Activated CD8-positive, alpha-beta memory T cell treated with anti-CD3 and anti-CD28 coated beads for 1 hour (primary cell): ENCODE measurements at places on chromosomes 1 and 21.

- DNase-seq: no peak
These were observed 138.2 kb downstream of the NFIA start for GRCh38 chr1:61220536-61220935.

- no peak for DNase-seq
These were observed 13.9 kb upstream of the IL6R start for GRCh38 chr1:154391086-154391770.

GRCh38 chr1:167714098-167714438 lies 7.7 kb upstream of the MPZL1 start:
- DNase-seq: no peak

- no peak for DNase-seq
These were observed 50.5 kb upstream of the PPP2R5A start for GRCh38 chr1:212234431-212235395.

GRCh38 chr1:204894031-204894430 lies 23.4 kb downstream of the NFASC start:
- no peak for DNase-seq

DNA sequence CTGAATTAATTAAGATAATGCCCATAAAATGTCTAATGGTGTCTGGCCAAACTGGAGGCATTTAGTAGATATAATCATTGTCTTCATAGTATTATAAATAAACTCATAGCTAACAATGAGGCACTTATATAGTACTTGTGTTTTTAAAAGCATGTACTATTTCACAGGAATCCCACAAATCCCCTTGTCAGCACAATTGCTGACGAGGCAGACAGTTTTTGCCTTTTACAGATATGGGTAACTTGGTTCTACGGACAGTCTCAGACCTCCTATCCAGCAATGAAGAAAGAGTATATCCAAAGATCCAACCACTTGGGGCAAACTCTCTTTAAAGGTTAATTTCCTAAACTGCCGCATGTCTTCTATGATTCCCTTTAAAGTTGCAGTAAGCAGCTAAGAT lies 73.7 kb downstream of the ATP1B1 start:
- DNase-seq: no peak

DNA sequence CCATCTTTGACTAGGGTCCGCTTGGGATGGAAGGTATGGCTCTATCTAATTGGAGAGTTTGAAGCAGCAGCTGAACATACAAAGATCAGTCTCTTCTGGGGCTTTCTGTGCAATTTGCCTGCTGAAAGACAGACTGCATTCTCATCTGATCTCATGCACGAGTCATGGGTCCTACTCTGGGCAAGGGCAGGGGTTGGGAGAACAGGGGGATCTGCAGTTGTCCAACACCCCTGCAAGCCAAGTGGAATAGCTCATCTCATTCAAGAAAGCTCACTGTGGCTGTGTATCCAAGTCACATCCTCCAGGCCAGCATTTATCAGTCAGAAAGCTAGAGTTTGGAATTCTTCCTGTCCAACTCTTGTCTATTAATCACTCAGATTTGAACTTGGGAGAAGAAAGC lies 177.2 kb upstream of the C8B start:
- DNase-seq: no peak

DNA sequence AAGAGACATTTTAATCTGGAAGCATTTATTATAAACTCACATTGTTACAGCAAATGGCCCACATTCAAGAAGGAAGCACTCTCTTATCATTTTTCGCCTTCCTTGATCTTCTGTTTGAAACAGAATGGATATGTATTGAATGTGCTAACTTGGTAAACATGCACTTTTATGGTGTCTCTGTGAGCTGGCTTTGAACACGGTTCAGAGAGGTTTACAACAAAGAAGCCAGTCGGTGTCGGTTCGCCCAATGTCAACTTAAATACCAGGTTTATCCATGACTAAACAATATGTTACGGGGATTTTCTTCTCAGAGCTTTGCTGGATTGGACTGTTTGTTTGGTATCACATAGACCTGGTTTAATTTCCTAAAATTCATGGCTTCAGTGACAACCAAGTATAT lies 226.4 kb downstream of the TGFB2 start:
- no peak for DNase-seq

- DNase-seq: no peak
These were observed 4.3 kb downstream of the IGSF9 start for GRCh38 chr1:159941141-159941540.

DNA sequence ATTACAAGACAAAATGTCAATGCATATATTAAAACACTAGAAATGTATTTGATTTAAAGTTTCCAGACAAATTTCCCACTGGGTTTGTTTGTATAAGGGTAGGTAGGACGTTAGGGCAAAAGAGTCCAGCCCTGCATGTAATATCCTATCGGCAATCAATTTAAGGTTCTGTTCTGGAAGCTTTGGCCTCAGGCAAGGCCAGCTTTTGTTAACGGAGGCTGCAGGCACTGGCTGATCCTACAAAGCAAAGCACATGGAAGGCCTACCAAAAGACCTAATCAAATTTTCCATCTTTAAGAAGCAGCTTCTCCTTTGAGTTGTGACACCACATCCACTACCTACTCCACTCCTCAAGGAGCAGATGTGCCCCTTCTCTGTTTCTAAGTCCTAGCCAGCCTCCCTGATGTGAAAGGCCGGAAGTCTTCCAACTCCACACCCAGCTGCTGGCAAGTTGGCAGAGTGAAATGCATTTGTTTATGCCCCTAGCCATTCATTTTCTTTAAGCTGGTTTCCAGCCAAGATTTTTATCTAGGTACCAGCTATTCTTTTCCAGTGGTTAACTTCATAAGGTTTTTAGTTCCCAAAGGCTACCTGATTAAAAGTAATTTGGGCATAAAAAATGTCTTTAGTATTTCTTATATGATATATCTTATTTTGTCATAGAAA lies 452.6 kb downstream of the PTBP2 start:
- no peak for DNase-seq

DNA sequence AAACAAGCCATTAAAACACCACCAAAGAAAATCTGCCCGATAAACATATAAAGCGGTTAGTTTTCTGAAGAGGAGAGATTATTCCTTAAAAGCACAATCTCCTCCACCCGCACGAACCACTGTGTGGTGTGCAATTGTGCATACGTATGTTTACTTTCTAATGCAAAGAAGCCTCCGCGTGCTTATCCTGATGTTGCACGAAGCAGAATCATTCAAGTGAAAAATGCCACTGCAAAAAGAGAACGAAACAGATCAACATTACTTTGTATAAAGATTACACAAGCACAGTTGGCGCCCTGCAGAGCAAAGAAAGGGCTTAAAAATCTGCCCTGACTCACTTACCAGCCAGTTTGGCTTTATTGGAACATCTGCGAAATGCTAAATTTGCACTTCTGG lies 166.8 kb downstream of the ZNF281 start:
- no peak for DNase-seq

GRCh38 chr1:228142701-228143136 lies 2.6 kb downstream of the GUK1 start:
- DNase-seq: no peak

DNA sequence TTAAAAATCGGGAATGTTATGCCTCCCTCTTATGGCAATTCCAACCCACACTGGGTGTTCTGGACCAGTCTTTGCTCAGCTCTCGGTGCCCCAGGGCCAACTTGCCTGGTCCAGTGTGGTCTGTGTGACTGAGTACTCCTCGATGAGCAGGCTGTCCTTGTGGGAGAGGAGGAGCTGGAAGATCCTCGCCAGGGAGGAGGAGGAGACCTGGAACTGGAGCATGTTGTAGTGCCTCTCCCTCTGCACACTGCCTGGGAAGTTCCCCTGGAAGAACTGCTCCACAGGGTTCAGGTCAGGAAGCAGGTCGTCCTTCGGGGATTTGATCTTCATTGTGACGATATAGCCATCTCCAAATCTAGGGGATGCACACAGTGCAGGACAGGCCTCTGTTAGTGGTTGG lies 88.5 kb upstream of the GCLM start:
- DNase-seq: no peak

DNA sequence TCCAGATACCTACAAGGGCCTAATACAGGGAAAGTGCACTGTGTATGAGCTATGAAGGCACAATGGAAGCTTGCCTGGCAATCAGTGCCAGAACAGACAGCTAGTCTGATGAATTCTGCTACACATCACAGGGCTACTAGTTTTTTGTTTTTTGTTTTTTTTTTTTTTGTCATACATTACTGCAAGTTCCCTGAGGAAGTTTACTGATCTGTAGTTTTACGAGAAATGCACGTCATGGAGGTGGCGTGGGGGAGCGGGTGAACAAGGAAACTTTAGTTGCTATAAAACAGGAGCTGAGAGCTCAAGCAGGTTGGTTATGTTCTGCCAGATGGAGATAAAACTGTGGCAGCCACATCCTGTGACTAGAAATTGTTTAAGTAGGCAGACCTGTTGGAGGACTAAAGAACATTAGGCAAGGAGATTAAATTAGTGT lies 17.7 kb downstream of the PTPRC start:
- DNase-seq: peak; percentile 65

GRCh38 chr1:109161858-109162606 lies 48.1 kb downstream of the ELAPOR1 start:
- DNase-seq: no peak

DNA sequence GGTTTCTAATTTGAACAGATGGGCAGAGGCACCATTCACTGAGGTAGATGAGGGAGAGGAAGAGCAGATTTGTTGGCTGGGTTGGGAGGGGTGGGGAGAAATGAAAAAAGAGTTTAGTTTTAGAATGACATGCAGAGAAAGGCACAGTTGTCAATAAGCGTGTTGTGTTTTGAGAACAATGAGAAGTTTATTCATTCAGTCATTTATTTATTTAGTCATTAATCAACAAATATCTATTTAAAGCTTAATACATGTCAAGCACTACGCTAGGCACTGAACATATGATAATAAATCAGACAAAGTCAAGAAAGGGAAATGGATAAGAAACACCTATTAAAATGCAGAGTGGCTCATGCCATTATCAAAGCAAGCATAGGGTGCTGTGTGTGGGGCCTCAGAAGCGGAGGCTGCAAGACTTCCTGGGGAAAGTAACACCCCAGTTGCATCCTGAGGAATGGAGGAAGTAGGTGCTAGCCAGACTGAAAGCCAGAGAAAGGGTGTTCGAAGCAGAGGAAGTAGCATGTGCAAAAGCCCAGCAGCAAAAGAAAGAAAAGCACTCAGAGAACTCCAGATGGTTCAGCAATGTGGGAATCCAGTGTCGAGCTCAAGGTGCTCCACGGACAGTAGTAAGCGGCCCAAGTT lies 114.1 kb downstream of the RNF220 start:
- DNase-seq: no peak

GRCh38 chr1:109263234-109263596 lies 13.9 kb downstream of the CELSR2 start:
- DNase-seq: no peak

GRCh38 chr1:23278717-23279116 lies 61.4 kb upstream of the HTR1D start:
- no peak for DNase-seq

- DNase-seq: no peak
These were observed 10.5 kb downstream of the PADI3 start for GRCh38 chr1:17259233-17259873.

DNA sequence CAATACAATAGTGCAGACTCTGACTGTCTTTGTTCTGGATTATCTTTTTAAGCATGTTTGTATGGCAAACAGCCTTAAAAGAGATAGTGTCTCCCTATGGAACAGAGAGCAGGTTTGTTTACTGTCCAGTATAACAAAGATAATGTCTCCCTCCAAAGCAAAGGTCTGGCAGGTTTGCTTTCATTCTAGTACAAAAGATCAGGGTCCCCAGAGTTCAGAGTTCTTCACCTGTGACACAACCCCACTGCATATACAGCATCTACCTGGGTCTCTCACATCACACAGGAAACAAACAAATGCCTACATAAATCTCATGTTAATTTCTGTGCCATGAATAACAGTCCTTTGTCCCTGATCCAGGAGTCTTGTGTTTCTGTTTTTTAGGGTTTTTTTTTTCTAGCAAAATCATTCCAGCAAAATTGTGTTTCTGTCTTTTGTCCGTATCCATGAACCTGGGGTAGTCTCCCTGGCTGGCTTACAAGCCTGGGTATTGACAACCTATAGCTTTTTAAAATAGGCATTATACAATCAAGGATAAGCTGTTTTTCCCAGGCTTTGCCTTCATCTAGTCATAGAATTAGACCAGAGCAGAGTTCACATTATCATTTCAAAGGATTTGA lies 89.4 kb upstream of the PTBP2 start:
- no peak for DNase-seq

DNA sequence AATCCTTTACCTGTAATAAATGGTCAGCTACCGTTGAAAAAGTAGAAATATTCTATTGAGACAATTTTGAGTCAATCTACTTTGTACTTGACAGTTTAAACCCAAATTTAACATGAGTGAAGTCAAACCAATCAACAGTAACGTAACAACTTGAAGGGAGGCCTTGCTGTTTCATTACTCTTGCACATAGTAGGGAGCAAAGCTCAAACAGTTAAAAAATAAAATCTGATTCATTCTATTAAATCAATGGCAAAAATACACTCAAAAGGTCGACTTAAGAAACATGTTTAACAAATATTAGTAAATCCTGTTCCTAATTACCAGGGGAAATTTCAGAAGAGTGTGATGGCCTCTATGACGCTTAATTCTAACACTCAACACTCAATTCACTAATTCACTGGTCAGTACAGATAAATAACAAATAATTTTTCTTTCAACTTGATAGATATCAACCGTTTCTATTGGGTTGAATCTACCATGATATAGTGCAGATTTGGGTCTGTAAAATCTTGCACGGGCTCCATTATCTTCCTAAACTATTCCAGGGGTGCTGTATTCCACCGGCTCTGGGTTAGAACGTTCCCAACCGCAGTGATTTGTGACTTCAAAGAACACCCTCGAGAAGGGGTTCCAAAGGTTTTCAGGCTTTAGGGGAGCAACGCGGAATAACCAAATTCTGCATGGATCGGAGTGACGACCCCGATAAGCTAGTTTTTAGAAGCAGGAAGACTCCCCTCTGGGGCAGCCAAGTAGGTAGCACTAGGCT lies 1.4 kb downstream of the TARBP1 start:
- no peak for DNase-seq

DNA sequence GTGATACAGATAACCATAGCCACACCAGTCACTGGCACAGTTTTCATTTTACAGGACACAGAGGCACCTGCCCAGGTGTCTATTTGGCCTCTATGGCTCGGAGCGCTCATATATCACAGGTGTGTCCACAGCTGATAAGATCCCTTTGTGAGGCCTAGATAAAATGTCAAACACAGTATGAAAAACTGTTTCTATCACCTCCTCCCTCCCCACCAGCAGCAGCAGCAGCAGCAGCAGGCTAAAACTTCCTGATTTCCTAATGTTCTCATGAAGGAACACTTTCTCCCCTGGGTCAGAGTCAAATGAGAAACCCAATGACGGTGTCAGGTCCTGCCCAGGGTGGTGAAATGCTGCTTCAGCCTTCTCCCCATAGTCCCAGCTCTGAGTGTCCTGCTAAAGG lies 24.4 kb downstream of the ELAPOR1 start:
- no peak for DNase-seq

GRCh38 chr1:214568328-214568727 lies 16.9 kb upstream of the PTPN14 start:
- no peak for DNase-seq

- DNase-seq: no peak
These were observed 32.2 kb downstream of the HSPG2 start for GRCh38 chr1:21904704-21905520.

DNA sequence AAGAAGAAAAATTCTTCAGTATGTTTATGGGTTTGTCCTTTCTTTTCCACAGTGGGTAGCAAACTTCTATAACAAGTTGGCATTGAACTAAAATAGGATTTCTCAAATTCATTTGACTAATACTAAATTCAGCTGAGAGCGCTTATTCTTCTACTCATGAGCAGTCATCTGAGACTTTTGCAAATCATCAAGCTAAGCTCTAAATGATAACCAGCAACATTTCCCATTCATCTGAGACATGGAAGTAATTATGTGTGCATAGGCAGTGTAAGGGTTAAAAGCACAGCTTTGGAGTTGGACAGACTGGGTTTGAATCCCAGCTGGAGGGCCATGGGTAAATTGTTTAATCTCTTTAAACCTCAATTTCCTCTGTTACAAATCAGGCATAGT lies 18.3 kb upstream of the CNR2 start:
- no peak for DNase-seq
